Sigmoid colon (tissue), 7 donors: ENCODE measurements at places on chromosomes 11 and 22. TPM values are rescaled to one million over a fixed set of nuclear protein-coding genes. Genes with fewer than 3 reads are reported as not detected.

Gene CYP2R1
- total RNA-seq = 15.2 TPM

Gene OR51Q1
- not detected for total RNA-seq

Gene KRTAP5-11
- total RNA-seq = not detected

Gene OR5B21
- total RNA-seq = not detected

Gene DKK3
- total RNA-seq = 105 TPM

Gene MOV10L1
- total RNA-seq = 1.8 TPM

Gene NEFH
- 1.9 TPM for total RNA-seq

Gene LRRC74B
- not detected for total RNA-seq

Gene PKNOX2
- total RNA-seq = 2.0 TPM

Gene DDIAS
- total RNA-seq = 0.16 TPM

Gene CLDN5
- 129 TPM for total RNA-seq

Gene FOLH1
- total RNA-seq = 0.66 TPM
